ENCODE measurements at places on chromosomes 4 and X. TPM values are rescaled to one million over a fixed set of nuclear protein-coding genes. Genes with fewer than 3 reads are reported as not detected.

The NLGN4X gene
- total RNA-seq, result 0.32 TPM

The CSAG3 gene
- total RNA-seq, result not detected

The GPC3 gene
- 3.5 TPM for total RNA-seq

The FATE1 gene
- not detected for total RNA-seq

The ZIC3 gene
- not detected for total RNA-seq

The EPHA5 gene
- 0.26 TPM for total RNA-seq

The LEF1 gene
- total RNA-seq, result 12.9 TPM

The CTAG2 gene
- total RNA-seq, result not detected

The PPP1R2C gene
- not detected for total RNA-seq

The OPHN1 gene
- 3.1 TPM for total RNA-seq

The DMRTC1B gene
- total RNA-seq, result not detected

The AFF2 gene
- 0.16 TPM for total RNA-seq

The CT45A3 gene
- not detected for total RNA-seq

The GBA3 gene
- not detected for total RNA-seq

Data from epithelial cell of alveolus of lung (primary cell).